Thymus (tissue), 14 donors: ENCODE measurements at places on chromosomes 1 and 21. TPM values are rescaled to one million over a fixed set of nuclear protein-coding genes. Genes with fewer than 3 reads are reported as not detected.

- peaks cover 12% of the 10 kb centered on the region for H3K4me1 ChIP-seq
- DNase-seq = no peak
- H3K27me3 ChIP-seq = peaks cover 50% of the 10 kb centered on the region
Observed at GRCh38 chr1:227792216-227793078, 23.0 kb upstream of the PRSS38 start.

GRCh38 chr1:85836736-85837135 lies 128.5 kb upstream of the ZNHIT6 start:
- H3K27me3 ChIP-seq = no peaks in the 10 kb centered on the region
- DNase-seq = no peak
- no peak overlapping the region for H3K27ac ChIP-seq
- H3K4me3 ChIP-seq = no peak overlapping the region
- H3K4me1 ChIP-seq = no peaks in the 10 kb centered on the region

DNA sequence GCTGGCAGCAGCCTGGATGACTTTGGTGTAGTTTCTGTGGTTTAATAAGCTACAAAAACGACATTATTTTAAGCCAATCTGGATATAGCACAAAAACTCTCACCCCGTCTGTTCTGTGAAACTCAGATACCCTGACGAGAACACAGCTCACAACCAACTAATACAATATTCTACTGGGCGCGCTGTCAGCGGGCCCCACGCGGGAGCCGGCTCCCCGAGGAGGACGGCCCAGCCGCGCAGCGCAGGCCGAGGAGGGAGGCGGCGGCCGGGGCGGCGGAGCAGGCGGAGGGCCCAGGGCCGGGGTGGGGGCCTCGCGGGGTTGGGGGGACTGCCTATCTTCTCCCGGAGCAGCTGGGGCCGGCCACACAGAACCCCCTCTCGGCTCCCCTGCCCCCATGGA lies 87.2 kb upstream of the POU3F1 start:
- H3K27me3 ChIP-seq = peaks cover 33% of the 10 kb centered on the region
- H3K36me3 ChIP-seq = no peaks in the 10 kb centered on the region
- H3K4me1 ChIP-seq = no peaks in the 10 kb centered on the region
- DNase-seq = no peak
- no peak overlapping the region for H3K27ac ChIP-seq

GRCh38 chr1:180524915-180525714 lies 22.7 kb upstream of the ACBD6 start:
- H3K4me3 ChIP-seq = no peak overlapping the region
- no peak for DNase-seq
- no peaks in the 10 kb centered on the region for H3K4me1 ChIP-seq

PGM1 gene
- polyA plus RNA-seq = 9.6 TPM

PFKFB2 gene
- 31.0 TPM for polyA plus RNA-seq
